Keratinocyte (primary cell): ENCODE measurements at places on chromosomes 5 and 9. TPM values are rescaled to one million over a fixed set of nuclear protein-coding genes. Genes with fewer than 3 reads are reported as not detected.

Gene DRD1
- 0.01 TPM in 1 of 3 replicates, not detected in the others for polyA plus RNA-seq

Gene AGXT2
- not detected in 3 replicates for polyA plus RNA-seq

Gene C9orf152
- 0.01 TPM in 1 of 3 replicates, not detected in the others for polyA plus RNA-seq

Gene S1PR3
- 4.1 to 5.3 TPM (median 4.6 TPM) in 3 replicates for polyA plus RNA-seq

Gene SHISAL2B
- not detected in 3 replicates for polyA plus RNA-seq

Gene SLC6A7
- not detected in 3 replicates for polyA plus RNA-seq

Gene MEIKIN
- not detected in 3 replicates for polyA plus RNA-seq

Gene DNM1
- 0.25 to 0.34 TPM (median 0.31 TPM) in 3 replicates for polyA plus RNA-seq
